ENCODE measurements at places on chromosomes 7 and 10. TPM values are rescaled to one million over a fixed set of nuclear protein-coding genes. Genes with fewer than 3 reads are reported as not detected.

GRCh38 chr7:54543051-54543488 is 895 bp downstream of the VSTM2A start:
- DNase-seq, result no peak

DNA sequence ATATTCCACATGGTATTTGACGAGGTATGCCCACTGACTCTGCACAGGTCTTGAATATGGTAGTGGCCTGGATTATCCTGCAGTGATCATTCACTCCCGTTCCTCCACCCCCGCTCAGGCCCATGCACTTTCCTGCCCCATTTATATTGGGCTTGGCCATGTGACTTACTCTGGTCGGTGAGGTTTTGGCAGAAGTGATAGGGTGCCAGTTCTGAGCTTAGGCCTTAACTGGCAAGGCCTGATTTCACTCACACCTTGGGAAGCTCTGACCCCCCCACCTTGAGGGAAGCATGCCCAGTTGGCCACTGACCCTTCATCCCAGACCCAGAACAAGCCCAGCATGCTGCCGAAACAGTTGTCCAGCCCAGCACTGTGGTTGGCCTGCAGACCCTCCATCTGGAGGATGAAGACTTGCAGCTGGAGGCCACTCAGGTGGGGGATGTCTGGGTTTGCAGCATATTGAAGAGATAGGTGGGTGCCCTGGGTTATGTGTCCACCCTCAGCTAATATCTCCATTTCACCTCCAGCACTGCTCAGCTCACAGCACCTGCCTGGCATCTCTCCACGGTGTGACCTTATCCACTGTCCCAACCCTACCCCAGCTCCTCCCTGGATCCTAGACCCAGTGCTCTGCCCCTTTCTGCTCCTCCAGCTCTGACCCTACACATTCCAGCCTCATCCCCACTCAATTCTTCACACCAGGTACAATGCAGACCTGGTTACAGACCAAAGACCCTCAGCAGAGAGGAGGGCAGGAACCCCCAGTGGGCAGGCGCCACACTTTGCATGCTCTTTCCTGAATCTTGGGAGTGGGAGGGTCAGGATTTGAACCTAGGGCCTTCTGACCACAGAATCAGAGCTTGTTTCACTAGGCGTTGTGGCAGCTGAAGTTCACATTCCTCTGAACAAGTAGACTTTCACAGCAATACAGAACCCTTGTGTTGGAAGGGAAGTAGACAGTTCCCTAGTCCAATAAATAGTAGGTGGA is 138.1 kb upstream of the CHST15 start:
- DNase-seq, result no peak

- DNase-seq, result no peak
These were observed 12.4 kb downstream of the MAT1A start for GRCh38 chr10:80277016-80277415.

DNA sequence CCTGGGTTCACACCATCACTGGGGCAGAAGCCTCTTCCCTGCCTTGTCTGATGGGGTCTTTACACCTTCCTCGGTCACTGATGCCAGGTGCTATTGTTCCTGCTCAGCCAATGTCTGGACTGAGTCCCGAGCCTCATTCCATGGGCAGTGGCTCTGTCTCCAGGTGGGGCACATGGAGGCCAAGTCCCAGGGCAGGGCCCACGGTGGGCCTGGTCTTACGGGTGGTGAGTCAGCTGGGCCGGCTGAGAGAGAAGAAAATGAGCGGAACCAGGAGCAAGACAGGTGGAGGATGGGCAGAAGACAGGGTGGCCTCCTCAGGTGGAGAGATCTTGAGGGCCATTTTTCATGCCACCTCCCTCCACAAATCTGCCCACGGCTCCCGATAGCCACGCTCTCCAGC is 131.7 kb upstream of the FAM20C start:
- no peak for DNase-seq

PTF1A gene
- not detected for polyA plus RNA-seq

HOXA3 gene
- polyA plus RNA-seq, result 1.6 TPM

DNA sequence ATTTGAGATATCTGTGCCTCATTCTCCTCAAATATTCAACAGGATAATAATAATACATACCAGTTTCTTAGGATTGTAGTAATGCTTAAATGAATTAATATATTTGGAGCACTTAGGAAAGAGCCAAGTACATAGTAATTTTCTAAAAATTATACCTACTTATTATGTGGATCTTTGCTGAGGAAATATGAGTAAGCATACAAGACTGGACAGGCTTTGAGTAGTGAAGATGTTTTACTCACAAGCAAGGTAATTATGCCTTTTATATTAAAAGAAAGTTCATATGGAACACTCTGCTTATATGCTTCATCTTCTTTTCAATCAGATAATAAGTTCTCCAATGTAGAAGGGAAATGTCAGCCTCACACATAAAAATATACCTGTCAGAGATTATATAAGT is 337.5 kb upstream of the KAT6B start:
- no peak for DNase-seq

GRCh38 chr7:21504021-21504420 is 38.8 kb upstream of the DNAH11 start:
- DNase-seq, result no peak
